ENCODE measurements at places on chromosomes 12 and 14.

- DNase-seq, result peak; percentile 59
Measured at GRCh38 chr12:47032644-47033043, 46.8 kb upstream of the PCED1B start.

DNA sequence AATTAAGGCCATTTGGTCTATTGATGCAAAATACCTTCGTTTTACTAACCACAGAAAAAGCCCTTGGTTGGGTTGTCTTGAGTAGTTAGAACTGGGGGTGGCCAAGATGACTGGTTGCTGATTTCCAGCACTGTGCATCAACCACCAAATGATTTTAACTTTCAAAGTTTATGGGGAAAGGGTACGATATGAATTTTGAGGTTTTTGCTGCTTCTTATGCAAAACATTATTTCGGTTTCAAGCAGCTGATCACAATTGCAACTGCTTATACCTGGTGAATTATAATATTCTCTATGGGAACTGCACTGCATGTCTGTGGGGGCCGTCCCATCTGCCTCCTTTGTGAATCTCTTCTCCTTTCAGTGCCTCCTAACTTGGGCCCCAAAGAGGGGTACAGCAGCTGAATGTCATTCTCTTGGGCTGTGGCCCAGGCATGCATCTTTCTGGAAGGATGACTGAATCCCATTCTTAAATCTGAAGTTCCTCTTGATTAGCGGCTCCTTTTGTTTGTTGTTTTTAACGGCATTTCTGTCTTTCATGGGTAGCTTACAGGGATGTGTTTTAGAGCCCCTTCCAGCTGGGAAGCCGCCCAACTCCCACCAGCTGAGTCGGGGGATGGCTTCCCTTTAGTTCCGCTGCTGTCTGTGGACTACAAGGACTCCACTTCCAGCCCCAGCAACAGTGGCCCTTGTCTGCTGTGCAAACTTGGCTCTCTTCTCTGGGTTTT, 479.8 kb downstream of the ZFP36L1 start:
- DNase-seq, result no peak

DNA sequence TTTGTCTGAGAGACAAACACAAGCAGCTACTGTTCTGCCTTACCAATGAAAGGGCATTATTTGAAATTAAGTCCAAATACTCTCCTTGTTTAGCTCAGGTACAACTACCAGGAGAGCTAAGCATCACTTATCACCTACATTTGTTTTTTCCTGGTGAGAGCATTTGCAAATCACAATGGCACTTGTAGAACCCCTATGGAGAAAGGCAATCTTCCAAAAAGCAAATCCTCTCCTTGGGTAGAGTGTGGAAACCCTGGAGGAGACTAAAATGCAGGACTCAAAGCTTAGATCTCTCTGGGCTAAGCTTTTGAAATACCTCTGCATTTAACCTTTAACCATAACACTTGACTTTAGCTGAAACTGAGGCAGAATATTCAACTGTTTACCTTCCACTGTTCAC, 20.8 kb downstream of the GTSF1 start:
- no peak for DNase-seq

DNA sequence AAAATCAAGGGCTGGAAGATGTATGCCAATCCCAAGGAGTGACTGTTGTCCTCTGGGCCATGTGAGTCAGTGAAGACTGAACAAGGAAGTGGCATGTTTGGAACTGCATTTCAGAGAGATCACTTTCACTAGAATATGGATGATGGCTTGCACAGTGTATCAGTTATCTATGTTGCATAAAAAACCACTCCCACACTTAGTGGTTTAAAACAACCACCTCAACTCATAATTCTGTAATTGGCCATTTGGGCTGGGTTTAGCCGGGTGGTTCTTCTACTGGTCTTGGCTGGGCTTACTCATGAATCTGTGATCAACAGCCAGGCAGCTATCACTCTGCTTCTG, 15.4 kb downstream of the BDKRB1 start:
- no peak for DNase-seq

DNA sequence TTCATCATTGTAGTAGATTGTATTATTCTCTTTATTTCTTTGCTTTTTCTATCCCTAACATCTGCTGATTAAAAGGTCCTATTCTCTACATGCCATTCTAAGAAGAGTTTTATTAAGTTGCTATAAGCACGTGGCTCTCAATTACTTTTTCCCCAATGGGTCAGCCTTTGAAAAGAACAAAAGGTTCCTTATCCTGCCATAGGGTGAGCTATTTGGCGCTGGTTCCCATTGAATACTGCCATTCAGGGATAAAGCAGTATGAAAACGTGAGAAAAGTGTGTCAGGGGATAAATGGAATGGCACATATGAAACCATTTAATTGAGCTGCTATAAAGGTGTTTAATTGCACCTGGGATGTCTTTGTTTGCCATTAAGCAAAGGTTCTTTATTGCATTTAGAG, 80.9 kb downstream of the SYNE2 start:
- no peak for DNase-seq

DNA sequence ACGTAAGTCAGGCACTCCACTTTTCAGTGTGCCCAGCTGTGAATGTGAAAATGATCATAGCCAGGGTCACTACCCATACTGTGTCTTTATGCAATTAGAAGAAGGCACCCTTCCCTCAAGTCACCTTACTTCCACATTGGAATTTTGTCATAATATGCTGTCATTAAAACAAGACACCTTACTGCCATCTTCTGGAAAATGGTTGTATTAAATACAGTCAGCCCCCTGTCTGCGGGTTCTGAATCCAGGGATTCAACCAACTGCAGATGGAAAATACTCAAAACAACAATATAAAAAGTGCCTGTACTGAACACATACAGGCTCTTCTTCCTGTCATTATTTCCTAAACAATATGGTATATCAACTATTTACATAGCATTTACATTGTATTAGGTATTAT, 70.2 kb upstream of the TBX5 start:
- DNase-seq, result no peak

- DNase-seq, result no peak
Measured at GRCh38 chr12:2053691-2054090, 904 bp downstream of the CACNA1C start.

DNA sequence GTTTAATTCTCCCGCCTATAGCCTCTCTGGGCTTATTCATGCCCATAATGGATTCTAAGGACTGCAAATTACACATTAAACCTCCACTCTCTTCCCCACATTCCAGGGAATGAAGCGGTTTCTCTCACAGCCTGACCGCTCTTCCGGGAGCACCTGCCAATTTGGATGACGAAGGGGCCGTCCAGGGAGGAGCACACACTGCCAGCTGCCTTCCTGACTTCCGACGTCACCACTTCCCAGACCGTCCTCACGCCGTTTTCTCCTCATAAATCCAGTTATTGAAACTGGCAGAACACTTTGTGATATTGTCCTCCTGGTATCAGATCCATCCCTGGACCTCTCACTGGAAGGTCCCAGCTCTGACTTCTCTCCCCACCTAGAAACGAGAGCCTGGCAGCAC, 87.6 kb downstream of the GCH1 start:
- DNase-seq, result no peak

- DNase-seq, result no peak
Measured at GRCh38 chr12:55675666-55676065, 32.0 kb downstream of the ITGA7 start.

DNA sequence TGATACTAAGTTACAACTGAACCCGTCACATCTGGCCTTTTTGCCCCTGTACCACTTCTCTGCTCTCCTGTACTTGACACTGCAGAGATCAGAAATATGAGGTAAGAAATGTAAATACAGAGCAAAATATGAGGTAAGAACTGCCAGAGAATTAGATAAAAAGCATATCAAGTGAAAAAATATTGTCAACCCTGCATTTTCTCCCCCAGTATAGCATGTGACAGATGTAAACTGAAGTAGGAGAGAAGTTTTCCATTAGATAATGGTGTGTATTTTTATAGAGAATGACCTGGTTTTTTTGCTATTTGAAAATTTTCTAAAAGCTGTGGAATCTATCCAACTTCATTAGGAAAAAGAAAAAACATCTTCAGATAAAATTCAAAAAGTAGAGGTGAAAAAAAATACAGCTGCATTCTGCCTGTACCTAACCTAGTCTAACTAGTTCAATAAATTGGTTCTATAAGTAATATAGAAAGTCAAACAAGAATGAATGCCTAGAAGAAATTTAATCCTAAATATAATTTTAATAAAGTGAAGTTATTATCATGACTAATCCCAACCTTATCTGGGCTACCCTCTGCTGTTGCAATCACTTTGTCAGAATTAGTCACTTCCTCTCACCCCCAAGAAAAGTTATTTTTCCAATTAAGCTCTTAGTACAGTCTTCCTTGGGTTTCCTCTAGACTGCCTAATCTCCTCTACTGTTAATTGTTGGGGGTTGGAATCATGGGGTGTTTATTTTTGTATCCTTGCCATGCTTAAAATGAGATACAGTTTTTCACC, 210.0 kb downstream of the RASSF9 start:
- no peak for DNase-seq

DNA sequence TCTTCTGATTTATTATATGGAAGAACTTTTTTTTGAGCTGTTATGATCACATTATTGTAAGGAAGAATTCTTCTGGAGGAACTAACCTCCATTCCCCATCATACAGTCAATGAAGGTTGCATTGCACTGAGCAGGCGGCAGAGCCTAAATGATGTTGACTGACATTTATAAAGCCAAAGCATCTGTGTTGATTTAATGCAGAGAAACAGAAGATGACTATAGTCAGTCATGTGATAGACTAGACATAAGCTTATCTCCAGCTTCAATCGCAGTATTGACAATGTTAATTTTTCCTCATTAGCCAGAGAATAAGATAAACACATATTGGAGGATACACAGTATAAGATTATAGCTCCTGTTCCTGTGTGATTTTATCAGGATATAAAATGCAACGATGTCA, 82.0 kb downstream of the PRICKLE1 start:
- DNase-seq, result no peak

- no peak for DNase-seq
Measured at GRCh38 chr12:116813271-116814041, 67.8 kb downstream of the HRK start.

DNA sequence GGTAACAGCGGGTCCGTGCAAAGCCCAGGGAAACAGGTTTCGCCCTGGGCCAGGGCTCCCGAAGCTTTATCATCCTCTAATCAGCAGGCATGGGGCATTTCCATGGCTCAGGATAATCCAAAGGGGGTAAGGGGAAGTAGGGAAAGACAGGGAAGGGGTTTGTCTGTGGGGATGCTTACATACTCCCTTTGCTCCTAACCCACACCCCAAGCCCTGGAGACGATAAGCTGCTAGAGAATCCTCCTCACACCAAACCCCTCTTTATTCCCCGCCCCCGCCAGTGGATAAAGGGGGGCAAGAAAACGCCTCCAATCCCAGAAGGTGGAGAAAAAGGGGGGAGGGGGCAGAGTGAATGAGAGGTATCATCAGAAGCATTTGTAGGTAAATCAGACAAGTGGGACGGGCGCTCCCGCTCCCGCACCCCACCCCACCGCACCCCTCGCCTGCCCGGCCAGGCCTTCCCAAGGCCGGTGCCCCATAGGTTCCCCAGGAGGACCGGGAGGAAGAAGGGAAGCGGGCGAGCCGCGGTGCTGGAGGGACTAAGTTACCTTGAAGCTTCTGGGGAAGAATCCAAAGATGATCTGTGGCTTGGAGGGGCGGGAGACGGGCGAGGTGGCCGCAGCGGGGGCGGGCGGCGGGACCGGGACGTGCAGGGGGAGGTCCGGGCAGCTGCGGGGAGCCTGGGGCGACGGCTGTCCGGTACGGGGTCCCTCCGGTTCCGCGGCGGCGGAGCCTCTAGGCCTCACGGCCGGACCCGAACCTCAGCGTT, 762 bp downstream of the PPP2R5E start:
- DNase-seq, result peak; percentile 5

- peak; percentile 41 for DNase-seq
Measured at GRCh38 chr12:96985515-96986362, 78.7 kb downstream of the NEDD1 start.

GRCh38 chr14:95431199-95432143, 85.0 kb downstream of the SYNE3 start:
- peak; percentile 44 for DNase-seq

DNA sequence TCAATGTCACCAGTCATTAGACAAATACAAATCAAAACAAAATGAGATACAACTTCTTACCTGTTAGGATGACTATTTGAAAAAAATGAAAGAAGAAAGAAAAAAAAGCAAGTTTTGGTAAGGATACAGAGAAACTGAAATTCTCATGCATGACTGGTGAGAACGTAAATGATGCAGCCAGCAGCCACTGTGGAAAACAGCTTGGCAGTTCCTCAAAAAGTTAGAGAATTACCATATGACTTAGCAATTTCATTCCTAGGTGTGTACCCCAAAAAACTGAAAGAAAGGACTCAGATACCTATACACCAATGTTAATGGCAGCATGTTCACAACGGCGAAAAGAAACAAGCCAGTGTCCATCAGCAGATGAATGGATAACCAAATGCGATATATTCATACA, 26.6 kb downstream of the NINJ2 start:
- no peak for DNase-seq

GRCh38 chr14:96180043-96180874, 24.4 kb upstream of the BDKRB2 start:
- peak; percentile 38 for DNase-seq

GRCh38 chr12:80056845-80057244, 42.5 kb upstream of the OTOGL start:
- DNase-seq, result no peak

DNA sequence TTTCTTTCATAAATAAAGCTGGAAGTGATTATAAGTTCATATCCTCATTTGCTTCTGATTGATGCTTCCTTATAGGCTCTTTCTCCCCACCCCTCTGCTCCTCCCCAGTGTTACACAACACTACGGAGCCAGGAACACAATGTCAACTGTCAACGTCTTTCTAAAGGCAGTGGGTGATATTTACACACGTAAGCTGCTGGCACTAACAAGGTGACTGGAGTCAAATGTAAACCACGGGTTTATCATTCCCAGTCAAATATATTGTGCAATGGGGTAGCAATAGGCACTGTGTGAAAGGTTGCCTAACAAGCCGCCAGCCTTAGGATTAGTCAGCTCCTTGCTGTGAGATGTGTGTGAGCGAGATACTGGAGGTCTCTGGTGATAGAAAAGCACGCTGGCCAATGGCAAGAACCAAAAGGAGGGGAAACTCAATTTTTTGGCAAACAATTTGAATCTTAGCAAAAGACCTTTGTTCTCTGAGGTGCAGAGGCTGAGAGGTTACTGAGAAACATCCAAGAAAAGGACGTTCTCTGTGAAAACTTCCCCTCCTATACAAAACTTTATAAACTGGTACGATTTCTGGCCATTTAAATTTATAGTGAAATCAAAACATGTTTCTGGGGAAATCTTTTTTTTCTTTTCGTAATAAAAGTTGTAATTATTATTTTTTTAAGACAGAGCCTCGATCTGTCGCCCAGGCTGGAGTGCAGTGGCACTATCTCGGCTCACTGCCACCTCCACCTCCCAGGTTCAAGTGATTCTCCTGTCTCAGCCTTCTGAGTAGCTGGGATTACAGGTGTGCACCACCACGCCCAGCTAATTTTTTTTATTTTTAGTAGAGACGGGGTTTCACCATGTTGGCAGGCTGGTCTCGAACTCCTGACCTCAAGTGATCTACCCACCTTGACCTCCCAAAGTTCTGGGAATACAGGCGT, 22.3 kb upstream of the HECTD1 start:
- no peak for DNase-seq
